ENCODE measurements at places on chromosomes 4 and X. TPM values are rescaled to one million over a fixed set of nuclear protein-coding genes. Genes with fewer than 3 reads are reported as not detected.
A peak's percentile ranks its signal among the peaks of the same experiment; 100 is the strongest.

The TENM3 gene
- total RNA-seq: 32.8 TPM

The CRMP1 gene
- total RNA-seq: not detected

The UGT2B17 gene
- total RNA-seq: not detected

The FRYL gene
- total RNA-seq: 34.3 TPM

The SEC24B gene
- 28.3 TPM for total RNA-seq

The AASDH gene
- total RNA-seq: 7.6 TPM

The FAT4 gene
- 16.6 TPM for total RNA-seq

- DNase-seq: no peak
Observed at GRCh38 chr4:44679060-44679459, 840 bp downstream of the GUF1 start.

GRCh38 chr4:185270885-185271284, 61.5 kb downstream of the SNX25 start:
- no peak for DNase-seq

- no peak for DNase-seq
Observed at GRCh38 chr4:147863111-147863747, 131.3 kb downstream of the ARHGAP10 start.

- DNase-seq: peak; percentile 69
Observed at GRCh38 chr4:148025981-148026380, 294.1 kb downstream of the ARHGAP10 start.

DNA sequence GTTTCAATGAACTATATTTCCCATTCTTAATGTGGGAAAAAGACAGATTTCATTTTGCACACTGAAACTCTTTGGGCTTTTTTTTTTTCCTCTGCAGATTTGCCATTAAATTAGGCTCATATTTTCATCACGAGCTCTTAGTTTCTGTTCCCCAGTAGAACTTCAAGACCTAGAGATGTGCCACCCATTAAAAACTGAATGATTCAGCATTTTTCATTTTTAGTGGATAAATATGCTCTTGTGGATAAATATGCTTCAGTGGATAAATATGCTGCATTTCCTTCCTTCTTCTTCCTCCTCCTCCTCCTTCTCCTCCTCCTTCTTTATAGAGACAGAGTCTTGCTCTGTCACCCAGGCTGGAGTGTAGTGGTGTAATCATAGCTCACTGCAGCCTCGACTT, 322.4 kb upstream of the PRKX start:
- DNase-seq: no peak

- no peak for DNase-seq
Observed at GRCh38 chrX:39513836-39514235, 583.9 kb downstream of the BCOR start.

DNA sequence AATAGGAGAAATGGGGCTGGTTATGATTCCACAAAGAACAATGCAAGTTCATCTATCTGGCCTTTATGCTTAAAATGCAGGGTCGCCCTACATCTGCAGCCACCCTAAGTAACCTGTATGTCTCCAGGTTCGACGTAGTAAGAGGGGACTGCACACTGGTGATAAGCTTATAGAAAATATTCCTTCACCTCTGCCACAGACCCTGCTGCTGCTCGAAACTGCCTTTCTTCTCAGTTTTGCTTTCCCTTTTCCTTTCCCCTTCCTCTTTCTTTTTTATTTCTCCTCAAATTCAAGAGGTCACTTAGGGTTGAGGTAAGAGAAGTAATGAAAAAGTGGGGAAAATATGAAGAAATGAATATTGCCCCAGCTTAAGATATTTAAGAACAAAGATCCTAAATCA, 123.5 kb downstream of the DCHS2 start:
- DNase-seq: no peak

GRCh38 chr4:183256343-183256742, 63.7 kb downstream of the CLDN22 start:
- DNase-seq: no peak

- DNase-seq: no peak
Observed at GRCh38 chrX:11349020-11349419, 55.8 kb downstream of the AMELX start.

DNA sequence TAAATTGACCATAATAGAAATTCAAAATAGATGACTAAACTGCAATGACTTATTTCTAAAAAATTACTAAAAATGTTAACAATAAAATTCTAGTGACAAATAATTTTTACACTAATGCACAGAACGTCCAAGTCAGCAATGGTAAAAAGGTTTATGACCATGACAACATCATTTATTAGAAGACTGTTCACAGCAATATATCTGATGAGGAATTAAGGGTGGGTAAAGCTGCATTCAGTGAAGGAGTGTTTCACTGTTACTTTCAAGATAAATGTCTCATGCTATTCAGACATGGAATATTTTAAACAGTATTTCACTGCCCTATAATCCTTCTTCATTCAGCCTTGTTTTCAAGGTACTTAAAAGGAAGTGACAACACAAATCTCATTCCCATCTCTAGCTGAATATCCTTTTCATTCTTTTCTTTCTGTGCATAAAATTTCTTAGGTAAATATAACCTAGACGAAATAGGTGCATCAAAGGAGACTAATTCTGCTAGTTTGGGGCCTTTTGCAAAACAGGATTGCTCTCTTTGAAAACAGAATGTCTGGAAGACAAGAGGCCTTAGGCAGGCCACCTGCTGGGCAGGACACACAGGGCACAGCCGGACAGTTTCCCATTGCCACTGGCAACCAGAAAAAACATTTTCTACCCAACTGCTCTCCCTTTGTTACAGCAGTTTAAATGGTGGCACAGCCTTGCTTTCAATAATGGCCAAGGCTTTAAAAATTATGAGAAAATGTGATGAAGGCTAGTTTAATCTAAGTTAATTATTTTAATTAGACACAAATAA, 600.3 kb downstream of the SPRY1 start:
- DNase-seq: no peak

- DNase-seq: peak; percentile 19
Observed at GRCh38 chr4:188854436-188854835, 715.2 kb downstream of the TRIML1 start.

- DNase-seq: peak; percentile 54
Observed at GRCh38 chrX:119067023-119067739, 5.6 kb upstream of the CT47C1 start.

- no peak for DNase-seq
Observed at GRCh38 chrX:147899379-147900114, 12.2 kb upstream of the FMR1 start.

- DNase-seq: peak; percentile 59
Observed at GRCh38 chrX:74422576-74423288, 1.4 kb downstream of the SLC16A2 start.

GRCh38 chr4:95545546-95545945, 3.2 kb downstream of the UNC5C start:
- DNase-seq: no peak

- no peak for DNase-seq
Observed at GRCh38 chr4:15065516-15065915, 63.2 kb downstream of the CPEB2 start.

DNA sequence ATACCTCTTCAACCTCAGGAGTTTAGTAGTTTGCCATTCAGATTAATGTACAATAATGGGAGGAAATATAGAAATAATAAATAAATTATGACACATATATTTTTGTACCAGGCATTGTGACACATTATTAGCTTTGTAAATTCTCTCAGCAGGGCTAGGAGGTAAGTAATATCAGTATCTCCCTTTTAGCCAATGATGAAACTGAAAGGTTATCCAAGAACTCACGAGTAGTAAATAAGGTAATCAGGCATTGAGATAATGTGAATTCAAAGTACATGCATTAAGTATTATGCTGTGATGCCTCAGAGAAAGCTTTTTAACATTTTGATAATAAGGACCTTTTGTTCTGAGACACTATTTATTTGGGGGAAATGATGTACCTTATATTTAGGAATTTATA, 5.3 kb upstream of the ARAP2 start:
- no peak for DNase-seq

GRCh38 chr4:158998624-158999023, 104.3 kb upstream of the RAPGEF2 start:
- peak; percentile 66 for DNase-seq

DNA sequence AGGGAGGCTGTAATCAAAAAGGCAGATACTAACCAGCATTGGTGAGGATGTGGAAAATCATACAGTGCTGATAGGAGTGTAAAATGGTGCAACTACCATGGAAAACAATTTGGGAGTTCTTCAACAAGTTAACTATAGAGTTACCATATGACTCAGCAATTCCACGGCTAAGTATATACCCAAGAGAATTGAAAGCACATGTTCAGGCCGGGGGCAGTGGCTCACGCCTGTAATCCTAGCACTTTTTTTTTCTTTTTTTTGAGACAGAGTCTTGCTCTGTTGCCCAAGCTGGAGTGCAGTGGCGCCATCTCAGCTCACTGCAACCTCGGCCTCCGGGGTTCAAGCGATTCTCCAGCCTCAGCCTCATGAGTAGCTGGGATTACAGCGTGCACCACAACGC, 15.0 kb upstream of the CD99L2 start:
- DNase-seq: peak; percentile 26

GRCh38 chrX:71998836-71999509, 88.3 kb downstream of the NHSL2 start:
- peak; percentile 8 for DNase-seq
